Sciatic nerve (tissue), 2 donors: ENCODE measurements at places on chromosomes 1 and 21. TPM values are rescaled to one million over a fixed set of nuclear protein-coding genes. Genes with fewer than 3 reads are reported as not detected.

DNA sequence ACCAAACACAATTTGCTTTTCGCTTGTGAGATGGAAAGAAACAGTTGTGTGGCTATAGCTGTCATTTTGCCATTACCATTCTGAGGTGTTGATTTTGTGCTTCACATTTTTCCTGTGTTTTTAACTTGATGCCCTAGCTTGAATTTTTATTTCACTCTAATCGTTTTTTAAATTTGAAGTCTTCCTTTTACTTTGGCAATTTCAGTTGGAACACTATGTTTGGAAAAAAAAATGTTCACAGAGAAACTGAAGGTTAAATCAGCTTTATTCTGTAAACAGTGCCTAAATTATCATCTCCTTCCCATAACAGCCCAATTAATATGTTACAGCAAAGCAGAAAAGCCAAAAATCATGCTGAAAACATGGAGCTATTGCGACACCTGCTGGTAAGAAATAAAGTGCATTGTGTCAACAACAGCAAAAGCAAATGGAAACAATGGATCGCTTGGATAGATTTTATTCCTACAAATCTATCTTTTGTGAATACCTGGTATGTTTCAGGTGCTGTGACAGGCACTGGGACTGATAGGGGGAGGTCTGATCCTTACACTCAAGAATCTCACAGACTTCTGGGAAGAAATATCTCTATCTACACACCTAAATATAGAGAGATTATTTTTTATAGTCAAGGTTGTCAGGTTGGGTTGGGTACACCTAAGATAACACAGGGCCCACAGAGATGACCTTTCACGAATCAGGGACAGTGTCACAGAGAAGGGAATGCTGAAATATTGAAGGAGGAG is 16.2 kb upstream of the ERICH3 start:
- no peak for DNase-seq

DNA sequence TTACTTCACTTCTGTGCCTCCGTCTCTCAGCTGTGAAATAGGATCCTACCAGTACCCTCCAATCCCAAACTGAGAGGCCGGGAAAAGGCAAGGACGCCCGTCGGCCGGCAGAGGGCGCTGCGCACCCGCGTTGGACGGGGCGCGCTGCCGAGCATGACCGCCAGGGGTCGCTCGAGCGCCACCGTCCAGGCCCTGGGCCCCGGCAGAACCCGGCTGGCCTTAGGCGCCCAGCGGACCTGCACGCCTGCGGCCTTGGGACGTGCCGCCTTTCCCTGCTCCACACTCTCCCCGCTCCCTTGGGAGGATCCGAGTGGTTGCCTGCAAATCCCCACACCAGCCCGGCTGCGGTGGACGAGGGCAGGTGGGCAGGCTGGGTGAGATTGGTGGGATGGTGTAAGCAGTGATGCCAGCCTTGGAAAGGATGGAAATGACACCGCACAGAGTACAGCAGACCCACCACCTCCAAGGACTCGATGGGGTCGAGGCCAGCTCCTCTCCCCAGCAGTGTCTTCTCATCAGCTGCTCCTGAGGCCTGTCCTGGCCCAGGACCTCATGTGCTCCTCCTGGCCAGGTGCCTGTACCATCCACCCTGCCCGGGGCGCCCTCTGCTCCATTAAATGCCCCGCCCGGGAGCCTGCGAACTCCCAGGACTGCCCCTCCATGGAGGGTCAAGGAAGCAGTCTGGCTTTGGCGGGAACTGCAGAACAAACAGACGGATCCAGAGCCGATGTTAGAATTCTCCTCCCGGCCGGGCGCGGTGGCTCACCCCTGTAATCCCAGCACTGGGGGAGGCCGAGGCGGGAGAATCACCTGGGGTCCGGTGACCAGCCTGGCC is 47.4 kb upstream of the LBR start:
- peak; percentile 78 for DNase-seq

DNA sequence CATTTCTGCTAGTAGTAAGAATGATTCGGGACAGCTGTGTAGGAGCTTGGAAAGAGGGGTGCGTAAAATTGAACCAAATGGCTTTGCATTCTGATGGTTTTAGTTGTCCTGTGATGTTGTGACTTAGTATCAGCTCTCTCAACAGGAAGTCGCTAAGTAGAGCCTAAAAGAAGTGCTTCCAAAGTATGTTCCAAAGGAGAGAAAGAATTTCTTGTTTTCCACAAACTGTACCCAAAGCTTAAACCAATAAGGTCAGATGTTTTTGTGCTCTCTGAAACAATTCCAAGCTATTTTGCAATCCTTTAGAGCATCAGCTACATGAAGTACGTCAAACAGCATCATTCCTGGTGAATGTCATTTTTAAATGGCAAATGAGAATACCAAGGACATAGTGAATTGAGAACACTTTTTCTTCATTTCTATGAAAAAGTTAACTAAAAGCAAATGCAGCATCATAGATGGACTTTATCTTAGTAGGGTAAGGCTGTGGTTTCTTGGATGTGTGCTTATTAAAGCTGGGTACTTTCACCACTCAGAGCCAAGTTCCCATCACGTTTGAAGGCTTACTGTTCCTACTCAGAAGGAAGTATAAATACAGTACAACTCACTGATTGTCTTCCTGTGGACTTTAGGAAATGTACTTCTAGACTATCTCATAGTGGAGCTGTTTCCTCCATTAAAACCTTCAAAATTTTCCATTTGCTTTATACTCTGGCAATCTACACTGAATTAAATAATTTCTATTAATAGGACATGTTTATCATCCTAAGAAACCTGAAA is 148.6 kb downstream of the C1orf21 start:
- no peak for DNase-seq

GRCh38 chr1:110242062-110242461 is 31.9 kb downstream of the KCNC4 start:
- no peak for DNase-seq

GRCh38 chr1:157105988-157106812 is 6.6 kb upstream of the ETV3L start:
- peak; percentile 62 for DNase-seq

- peak; percentile 98 for DNase-seq
Measured at GRCh38 chr1:31788138-31788824, 24.1 kb upstream of the ADGRB2 start.

The HP1BP3 gene
- 284 TPM for total RNA-seq

The PAQR6 gene
- 48.9 TPM for total RNA-seq

The CGN gene
- total RNA-seq, result 2.0 TPM
